ENCODE measurements at places on chromosomes 6 and 20.

- DNase-seq, result no peak
Observed at GRCh38 chr20:51444467-51444866, 98.1 kb downstream of the NFATC2 start.

GRCh38 chr6:132068766-132069165, 117.6 kb upstream of the CCN2 start:
- no peak for DNase-seq

GRCh38 chr6:16729183-16729691, 32.0 kb downstream of the ATXN1 start:
- DNase-seq, result no peak

- peak; percentile 31 for DNase-seq
Observed at GRCh38 chr6:83193747-83194566, 800 bp downstream of the RWDD2A start.

DNA sequence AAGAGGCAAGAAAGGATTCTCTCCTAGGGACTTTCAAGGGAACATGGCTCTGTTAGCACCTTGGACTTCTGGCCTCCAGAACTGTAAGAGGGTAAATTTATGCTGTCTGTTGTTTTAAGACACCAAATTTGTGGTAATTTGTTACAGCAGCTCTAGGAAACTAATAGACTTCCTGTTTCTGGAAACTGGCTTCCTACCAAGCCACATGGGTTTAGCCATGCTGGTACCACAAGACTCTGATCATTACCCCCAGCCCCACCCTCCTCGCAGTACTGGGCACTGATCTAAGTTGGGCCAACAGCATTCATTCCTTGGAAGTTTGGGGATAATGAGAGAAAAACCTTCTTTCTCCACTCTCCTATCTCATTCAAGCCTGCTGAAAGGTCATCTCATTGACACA, 109.5 kb upstream of the SMLR1 start:
- DNase-seq, result no peak

DNA sequence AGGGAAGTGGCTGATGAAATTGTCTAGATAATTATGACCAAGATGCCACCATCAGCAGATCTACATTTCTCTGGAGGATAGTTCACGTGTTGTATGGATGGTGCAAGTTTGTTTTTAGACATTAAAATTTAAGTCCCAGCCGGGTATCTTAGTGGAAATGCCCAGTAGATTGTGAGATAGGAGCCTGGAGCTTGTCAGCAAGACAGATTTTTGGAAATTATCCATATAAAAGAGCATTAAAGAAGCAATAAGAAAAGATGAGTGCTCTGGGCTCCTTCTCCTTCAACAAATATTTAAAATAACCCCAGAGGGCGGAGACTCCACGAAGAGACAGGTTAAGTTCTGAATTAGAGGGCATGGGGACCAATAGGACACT, 47.6 kb upstream of the SMLR1 start:
- no peak for DNase-seq

DNA sequence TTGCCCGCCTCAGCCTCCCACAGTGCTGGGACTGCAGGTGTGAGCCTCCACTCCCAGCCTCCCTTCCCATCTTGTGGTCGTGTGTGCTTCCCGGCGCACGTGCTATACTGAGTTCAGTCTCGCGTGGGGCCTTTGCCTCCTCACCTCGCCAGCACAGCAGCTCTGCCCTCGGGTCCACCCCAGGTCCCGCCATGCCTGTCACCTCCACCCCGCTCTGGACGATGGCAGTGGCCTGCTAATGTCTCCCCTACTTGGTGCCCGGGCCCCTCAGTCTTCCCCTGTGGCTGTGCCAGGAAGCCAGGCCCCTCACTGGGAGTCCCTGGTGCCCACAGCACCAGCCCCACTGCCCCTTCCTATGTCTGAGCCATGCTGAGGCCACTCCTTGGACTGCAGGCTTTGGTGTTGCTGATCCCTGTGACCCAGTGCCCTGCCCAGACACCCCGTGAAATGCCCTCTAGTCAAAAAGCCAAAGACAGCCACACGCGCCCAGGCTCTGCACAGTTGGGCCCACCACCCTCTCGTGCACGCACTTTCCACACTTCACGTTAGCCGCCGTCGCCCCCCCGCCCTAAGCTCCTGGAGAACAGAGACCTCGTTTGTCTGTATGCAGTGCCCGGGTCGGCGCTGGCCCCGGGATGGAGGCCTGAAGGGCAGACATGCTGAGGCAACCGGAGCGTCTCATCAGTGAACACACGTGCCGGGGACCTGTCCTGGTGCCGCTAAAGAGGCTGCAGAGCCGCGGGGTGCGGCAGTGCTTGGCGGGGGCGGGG, 14.3 kb downstream of the HRH3 start:
- DNase-seq, result no peak

DNA sequence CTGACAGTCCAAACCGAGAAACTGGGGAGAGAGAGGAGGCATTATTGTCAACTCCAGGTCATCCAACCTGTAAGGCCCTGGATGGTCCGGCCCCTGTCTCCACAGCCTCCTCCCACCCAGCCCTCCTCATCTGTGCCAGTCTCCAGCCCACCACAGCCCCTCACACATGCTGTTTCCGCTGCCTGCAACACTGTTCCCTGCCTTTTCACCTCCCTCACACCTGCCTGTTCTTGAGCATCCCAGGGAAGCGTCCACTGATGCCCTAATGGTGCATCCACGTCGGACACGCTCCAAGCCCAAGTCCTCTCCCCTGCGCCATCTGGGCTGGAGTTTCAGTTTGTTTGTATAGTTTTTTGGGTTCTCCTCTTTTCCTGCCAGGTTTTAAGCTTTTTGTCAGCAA, 52.0 kb downstream of the BMP7 start:
- no peak for DNase-seq

DNA sequence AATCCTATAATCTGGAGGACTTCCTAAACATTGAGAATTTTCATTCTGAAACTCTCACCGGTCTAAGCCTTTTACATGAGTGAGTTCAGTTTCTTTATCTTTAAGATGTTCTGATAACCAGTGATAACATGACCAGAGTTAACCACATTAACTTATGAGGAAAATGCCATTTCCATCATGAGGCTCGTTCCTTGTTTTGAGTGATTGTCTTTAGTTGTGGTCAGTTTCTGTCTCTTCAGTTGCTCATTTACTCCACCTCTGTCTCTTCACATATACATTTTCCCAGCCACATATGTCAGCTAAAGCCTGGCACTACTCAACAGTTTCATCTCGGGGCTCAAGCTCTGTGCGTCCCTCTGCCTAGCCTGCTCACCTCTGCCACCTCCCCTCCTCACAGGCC, 70.4 kb downstream of the JAG1 start:
- no peak for DNase-seq
